ENCODE measurements at places on chromosomes 2 and 18. TPM values are rescaled to one million over a fixed set of nuclear protein-coding genes. Genes with fewer than 3 reads are reported as not detected.
A peak's percentile ranks its signal among the peaks of the same experiment; 100 is the strongest.

DNA sequence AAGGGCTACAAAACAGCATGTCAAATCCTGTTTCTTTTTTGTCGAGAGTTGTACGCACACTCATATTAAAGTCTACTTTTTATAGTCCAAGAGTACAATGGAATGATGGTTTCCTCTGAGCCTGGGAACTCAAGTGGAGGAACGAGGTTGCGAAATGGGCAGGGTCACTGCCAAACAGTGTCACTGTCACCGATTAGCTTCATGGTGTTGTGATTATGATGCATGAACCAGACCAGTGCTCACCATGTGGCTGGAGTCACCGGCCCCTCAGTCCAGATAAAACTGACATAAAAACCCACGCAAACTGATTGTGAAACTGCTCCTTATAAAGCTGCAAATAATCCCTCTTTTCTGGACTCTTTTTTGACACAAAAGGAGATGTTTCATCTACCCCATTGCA is 122.0 kb downstream of the COPS8 start:
- DNase-seq: peak; percentile 92

DNA sequence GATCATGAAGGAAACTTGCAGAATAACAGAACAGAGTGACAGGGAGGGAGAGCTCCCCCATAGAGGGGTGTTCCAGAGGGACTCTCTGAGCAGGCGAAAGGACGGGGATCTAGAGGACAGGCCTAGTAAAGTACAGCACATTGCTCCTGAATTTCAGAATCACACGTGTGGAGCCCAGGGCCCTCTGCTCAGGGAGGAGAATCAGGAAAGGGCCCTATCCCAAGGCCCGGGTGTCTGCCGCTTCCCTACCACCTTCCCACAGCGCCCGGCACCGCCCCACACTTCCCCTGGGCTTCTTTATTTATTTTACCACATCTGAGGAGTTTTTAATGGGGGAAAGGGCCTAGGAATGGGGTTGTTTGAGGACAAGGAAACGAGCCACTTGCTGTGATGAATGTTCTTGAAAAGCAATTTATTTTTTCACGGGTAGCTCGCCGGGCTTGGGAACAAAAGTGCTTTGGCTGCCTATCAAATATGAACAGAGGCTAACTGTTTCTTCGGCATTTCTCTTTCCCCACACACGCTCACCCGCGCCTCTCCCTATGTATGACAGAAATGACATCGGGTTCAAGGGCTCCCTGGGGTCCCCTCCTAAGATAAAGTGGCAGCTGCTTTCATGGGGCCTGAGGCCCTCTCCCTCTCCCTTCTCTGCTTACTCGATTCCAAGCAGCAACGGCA is 79.3 kb upstream of the GLI2 start:
- DNase-seq: no peak

DNA sequence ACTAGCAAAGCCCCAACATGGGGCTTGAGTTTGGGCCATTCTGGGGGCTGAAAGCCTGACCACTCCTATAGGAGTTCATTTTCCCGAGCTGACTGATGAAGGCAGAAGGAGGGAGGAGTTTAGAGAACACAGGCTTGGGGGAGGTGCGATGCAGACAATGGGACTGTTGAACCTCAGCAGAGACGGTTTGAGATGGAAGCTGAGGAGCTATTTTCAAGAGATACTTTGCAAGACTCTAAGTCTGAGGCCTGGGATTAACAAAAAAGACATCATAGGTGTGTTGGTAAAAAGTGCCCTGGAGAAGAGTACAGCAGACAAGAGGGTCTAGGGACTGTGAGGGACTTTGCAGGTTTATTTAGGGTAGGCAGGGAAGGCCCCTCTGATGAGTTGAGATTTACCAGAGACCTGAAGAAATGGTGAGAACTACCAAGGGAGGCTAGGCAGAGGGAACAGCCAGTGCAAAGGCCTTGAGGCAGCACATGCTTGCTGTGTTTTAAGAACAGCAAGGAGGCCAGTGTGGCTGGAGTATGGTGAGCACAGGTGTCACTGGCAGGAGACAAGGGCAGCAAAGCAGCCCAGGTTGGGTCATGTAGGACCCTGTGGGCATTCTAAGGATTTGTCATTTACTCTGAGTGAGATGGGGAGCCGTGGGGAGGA is 31.6 kb downstream of the PCBP1 start:
- DNase-seq: peak; percentile 12

DNA sequence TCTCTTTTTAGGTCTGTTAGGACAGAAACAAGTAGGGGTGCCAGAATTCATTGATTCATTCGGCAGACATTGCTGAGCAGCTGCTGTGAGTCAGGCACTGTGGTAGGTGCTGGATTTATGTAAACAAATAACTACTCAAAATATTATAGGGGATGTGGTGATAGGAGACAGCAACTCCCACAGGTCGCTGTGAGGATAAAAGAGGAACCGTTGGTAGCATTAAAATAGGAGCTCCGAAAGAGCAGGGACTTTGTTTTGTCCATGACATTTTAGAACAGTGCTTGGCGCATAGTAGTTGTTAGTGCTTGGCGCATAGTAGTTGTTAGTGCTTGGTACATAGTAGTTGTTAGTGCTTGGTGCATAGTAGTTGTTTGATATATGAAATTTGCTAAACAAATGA is 29.2 kb downstream of the ATP6V1C2 start:
- no peak for DNase-seq

GRCh38 chr2:157056200-157056676 is 201.3 kb upstream of the GALNT5 start:
- DNase-seq: no peak

Gene ZNF892
- 3.0 TPM for total RNA-seq

Gene SRD5A2
- total RNA-seq: not detected

Gene GBX2
- total RNA-seq: not detected

Gene PRKAG3
- total RNA-seq: 0.12 TPM
